ENCODE measurements at places on chromosomes 16 and 17.

GRCh38 chr17:50270435-50271362 is 3.6 kb upstream of the TMEM92 start:
- DNase-seq, result no peak

GRCh38 chr17:4482338-4483011 is 16.2 kb upstream of the SPNS2 start:
- no peak for DNase-seq

DNA sequence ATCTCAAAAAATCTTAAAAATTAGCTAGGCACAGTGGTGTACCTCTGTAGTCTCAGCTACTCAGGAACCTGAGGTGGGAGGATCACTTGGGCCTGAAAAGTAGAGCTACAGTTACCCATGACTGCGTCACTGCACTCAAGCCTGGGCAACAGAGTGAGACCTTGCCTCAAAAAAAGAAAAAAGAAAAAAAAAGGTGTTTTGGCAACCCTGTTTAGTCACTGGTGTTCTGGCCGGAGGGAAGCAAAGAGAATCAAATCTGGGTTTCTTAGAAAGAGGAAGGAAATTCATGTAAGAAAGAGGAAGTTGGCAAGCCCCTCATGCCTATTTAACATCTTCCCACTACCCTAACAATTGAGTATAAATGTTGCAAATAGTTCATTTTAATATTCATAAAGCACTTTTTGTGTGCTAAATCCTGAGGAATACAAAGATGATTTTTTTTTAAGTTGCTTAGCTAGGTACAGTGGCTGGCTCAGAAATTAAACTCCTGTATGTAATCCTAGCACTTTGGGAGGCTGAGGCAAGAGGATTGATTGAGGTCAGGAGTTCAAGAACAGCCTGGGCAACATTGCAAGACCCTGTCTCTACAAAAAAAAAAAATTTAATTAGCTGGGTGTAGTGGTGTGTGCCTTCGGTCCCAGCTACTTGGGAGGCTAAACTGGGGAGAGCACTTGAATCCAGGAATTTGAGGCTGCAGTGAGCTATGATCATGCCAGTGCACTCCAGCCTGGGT is 6.5 kb upstream of the USP32 start:
- no peak for DNase-seq

DNA sequence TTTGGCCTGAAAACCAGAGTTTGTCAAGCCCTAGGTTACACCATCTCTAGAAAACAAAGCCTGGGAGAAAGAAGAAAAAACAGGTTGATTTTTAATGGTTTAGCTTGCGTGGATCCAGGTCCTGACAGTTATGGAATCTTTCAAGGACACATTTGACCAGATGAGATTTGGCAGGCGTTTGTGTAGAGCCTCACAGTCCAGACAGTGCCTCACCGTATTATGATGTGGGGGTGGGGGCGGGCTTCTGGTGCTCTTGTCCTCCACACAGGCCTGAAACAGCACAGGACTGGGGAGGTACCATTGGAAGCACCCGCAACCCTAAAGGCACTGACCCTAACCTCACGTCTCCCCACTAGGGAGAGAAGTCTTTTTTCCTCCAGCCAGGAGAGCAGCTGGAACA is 19.6 kb downstream of the MVP start:
- DNase-seq, result no peak

DNA sequence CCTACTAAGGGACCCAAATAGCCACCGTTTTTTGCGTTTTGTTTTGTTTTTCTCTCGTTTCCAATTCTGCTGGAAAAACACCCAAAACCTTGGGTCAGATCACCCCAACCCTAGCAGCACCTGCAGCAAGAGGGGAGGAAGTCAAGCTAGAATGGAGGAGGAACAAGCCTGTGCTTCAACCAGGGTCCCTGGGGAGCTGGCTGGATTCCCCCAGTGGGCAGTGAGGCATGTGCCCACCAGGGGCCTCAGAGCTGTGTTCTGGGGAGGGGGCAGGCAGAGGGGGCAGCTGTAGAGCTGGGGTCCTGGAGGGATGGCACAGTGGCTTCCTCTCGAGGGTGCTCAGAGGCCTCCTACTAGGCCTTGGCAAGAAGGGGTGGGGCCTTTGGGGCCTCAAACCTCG is 6.5 kb downstream of the CD79B start:
- no peak for DNase-seq

- peak; percentile 65 for DNase-seq
Observed at GRCh38 chr16:77971306-77972061, 50.9 kb upstream of the CLEC3A start.

DNA sequence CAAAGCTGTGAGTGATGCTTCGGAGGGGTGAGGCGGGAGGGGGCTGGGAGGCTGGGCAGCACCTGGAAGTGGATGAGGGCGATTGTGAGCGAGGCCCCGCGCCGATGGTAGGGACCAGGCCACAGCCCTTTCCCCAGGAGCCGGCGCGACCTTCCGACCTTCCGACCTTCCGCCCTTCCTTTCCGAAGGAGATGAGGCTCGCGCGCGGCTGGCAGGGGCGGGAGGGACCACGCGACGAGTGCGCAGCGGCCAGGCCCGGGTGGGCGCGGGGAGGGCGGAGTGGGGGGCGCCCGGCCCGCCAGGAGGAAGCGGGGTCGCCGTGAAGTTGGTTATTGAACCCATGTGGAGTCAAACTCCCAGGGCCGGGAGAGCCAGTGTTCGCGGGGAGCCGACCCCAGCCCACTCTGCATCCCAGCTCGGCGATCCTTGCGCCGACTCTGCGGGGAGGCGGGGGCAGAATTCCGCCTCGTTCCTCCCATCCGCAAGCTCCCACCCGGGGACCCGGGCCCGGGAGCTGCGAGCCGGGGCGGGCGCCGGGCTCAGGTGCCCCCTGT is 56.6 kb downstream of the RAP1GAP2 start:
- DNase-seq, result no peak

GRCh38 chr17:40813804-40814203 is 8.6 kb downstream of the KRT10 start:
- no peak for DNase-seq

DNA sequence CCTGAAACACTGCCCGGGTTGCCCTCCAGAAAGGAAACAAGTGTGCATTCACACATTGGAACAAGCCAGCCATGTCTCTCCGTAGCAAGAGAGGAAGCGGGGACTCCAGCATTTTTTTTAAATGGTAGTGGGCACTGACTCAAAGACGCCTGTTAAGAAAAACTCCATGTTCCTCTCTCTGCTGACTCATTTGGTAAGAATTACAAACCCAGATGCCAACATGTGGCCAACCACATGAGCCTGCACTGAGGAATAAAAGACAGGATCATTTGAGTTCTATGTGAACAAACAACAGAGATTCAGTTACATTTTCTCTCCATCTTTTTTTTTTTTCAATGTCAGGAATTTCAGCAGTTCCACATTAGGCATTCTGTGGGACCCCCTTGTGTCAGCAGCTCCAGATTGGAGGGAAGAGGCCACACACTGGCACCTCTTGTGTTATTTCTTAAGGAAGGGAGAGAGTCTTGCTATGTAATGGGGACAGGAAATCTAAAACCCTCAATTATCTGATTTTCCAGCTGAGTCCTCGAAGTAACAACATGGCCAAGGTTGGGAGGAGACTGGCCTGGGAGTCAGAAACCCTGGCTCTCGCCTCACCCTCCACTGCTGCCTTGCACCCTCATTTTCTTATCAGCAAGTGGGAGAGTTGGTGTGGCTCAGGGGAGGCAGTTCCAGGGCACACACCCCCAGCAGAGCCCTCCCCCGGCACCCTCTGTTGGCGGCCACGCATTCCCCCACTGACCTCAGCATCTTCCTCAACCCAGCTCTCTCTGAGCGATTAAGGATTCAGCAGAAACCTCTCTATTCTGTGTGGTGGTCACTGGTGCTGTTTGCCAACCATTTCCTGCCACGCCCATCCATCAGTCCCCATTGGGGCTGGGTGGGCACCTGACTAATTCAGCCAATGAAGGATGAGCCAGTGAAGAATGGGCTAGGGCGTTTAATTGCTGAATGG is 173.0 kb downstream of the FOXL1 start:
- no peak for DNase-seq

GRCh38 chr16:76386784-76387183 is 109.6 kb downstream of the CNTNAP4 start:
- no peak for DNase-seq

DNA sequence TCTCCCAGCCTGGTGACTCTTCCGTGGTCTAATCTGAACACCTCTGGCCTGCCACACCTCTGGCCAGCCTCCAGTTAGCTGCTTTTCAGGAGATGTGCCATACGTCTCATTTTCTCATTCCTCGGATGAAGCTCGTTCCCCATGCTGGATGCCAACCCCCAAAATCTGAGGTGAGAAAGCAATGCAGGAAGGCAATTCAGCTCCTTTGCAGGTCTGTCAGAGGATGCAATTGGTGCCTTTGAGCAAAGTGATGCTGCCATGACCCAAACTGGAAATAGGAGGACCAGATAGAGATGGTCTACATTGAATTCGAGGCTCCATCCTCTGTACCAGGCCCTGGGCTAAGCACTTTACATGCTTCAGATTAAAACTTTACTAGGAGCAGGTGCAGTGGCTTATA is 11.0 kb upstream of the CUEDC1 start:
- no peak for DNase-seq

DNA sequence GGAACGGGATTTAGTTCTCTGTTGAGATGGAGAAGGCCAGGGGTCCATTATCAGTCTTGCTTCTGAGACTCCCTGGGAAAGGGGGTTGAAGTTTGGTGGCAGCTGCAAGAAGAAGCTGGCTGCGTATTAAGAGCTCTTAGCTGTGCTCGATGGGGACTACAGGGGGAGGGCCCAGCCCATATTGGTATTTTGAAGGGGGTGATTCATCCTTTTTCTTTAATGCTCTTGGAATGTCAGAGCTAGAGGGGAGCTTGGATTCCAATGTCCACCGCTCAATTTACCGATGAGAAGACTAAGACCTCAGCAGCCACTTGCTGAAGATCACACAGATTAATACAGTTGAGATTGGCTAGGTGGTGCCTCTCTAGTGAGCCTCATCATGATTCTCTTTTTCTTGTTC is 5.0 kb downstream of the NOG start:
- no peak for DNase-seq

- no peak for DNase-seq
Observed at GRCh38 chr16:47018223-47018891, 44.9 kb upstream of the DNAJA2 start.

DNA sequence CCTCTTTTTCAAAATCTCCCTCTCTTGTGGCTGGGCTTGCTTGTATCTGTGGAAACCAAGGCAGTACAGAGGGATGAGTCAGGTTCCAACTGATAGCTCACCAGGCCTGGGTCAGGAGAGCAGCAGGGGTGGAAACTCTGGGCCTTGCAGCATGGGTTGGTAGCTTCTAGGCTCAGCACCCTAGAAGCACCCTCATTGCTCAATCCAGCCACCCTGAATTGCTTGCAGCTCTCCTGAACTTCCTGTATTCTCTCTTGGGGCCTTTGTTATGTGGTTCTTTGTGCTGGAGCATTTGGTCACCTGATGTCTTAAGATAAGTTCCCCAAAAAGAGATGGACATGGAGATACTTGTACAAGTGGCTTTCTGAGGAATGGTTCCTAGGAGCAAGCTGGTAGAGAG is 169.4 kb downstream of the IRX5 start:
- no peak for DNase-seq

DNA sequence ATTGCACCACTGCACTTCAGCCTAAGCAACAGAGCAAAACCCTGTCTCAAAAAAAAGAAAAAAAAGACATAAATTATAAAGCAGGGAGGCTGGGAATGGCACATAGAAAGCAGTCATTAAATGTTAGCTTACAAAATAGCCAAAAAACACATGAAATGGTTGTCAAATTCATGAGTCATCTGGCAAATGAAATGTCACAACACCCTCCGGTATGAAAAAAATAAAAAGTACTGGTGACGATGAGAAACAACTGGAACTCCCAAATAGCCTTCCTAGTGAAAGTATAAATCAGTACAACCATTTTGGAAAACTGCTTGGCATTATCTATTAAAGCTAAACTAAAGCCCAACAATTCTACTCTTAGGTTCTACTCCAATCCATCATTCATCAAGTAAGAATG is 3.5 kb upstream of the KATNB1 start:
- DNase-seq, result no peak

GRCh38 chr17:35019386-35020179 is 39.3 kb downstream of the LIG3 start:
- DNase-seq, result no peak

DNA sequence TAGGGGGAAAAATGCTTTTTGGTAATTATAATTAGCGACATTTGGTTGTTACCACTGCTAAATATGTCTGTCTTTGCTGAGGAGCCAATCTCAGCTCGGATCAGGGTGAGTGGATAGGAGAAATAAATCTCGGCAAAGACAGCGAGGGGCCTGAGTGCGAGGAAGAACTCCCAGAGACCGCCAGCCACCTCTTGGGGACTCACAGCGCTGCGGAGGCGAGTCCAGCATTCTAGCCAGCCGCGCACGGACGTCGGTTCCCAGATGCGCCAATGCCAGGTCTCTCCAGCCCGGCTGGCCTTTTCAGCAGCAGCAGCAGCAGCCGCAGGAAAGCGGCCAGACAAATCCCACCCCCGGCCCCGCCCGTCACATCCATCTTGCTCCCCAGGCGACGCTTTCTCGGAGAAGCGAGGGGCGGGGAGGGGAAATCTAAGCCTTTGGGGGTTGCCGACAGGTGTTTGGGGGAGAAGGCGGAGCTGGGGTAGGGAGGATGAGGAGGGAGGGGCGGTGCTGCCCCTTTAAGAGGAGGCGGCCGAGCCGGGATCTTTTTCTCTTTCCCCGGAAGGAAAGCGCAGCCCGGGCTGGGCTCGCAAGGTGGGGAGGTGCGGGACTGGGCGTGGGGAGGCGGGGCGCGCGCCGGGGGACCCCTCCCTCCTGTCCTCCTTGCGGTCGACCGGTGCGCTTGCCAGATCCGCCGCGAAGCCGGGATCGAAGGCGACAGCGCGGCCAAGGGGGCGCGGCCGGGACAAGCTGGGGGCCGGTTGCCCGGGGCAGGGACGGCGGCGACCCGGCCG is at the start of gene ITGA3:
Gene ITGA3, plus strand, starts transcription at position 685 of the 791 bp plus-strand sequence. CDS start 330 bp downstream, outside the sequence.
- no peak for DNase-seq

DNA sequence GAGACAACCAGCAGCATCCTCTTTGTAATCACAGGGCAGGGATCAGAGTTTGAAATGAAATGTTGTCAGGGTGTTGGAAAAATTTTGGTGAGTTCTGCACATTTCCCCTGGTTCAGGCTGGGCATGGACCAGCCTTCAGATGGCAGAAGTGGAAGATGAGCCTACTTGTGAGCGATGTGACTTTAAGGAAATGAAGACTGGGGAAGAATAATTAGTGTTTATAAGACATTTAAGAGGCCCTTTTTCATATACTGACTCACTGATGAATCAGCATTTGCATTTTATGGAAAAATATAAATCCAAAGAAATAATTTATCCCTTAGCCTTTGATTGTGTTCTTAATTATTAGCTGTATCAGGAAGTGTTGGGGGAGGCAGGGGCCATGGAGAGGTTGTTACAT is 20.9 kb downstream of the GPR179 start:
- DNase-seq, result no peak

DNA sequence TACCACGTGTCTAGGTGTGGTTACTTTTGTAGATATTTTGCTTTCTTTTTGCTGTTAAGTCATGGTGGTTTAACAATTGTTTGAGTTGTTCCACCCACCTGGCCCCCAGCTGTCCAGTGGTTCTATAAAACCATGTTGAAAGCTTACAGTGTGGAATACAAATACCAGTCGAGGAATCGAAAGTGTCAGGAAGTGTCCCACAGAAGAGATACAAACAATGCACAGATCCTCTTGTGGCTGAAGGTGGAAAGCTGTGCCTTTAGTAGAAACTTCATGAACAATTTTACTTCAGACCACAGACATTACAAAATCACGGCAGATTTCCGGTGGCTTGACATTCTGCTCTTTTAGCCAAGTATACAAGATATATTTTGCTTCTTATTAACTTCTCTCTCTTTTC is 782.4 kb upstream of the SOX9 start:
- no peak for DNase-seq
